SK-N-MC (cell line): ENCODE measurements at places on chromosomes 6 and 20.

GRCh38 chr6:7978736-7979135 lies 68.1 kb upstream of the TXNDC5 start:
- no peak for DNase-seq

GRCh38 chr6:117345292-117345610 lies 79.9 kb downstream of the VGLL2 start:
- no peak for DNase-seq

DNA sequence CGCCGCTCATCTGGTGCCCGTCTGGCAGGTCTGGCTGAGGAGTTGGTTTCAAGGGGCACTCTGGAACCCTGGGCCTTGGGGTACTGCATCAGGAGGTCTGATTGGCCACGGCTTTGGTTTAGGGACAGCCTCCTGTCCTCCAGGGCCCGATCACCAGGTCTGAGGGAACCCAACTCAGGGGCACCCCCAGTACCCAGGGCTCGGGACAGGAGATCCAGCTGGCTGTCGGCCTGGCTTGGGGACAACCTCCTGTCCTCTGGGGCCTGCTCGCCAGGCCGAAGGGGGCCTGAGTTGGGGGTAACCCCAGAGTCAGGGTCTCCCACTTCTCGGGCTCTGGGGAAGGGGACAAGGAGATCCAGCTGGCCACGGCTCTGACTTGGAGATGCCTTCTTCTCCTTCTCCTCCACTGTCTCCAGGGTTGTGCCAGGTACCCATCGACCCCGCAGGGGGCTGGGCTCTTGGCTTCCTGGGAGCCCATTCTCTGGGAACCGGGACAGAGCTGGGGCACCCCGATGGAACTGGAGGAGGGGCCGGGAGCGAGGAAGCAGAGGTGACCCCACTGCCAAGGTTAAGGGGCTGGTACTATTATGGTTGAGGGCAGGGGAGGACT lies 2.4 kb upstream of the EIF6 start:
- DNase-seq, result no peak

- no peak for DNase-seq
These were observed 82.5 kb downstream of the EDN3 start for GRCh38 chr20:59382907-59383306.

- DNase-seq, result no peak
These were observed 38.3 kb upstream of the PDYN start for GRCh38 chr20:2032168-2032567.

DNA sequence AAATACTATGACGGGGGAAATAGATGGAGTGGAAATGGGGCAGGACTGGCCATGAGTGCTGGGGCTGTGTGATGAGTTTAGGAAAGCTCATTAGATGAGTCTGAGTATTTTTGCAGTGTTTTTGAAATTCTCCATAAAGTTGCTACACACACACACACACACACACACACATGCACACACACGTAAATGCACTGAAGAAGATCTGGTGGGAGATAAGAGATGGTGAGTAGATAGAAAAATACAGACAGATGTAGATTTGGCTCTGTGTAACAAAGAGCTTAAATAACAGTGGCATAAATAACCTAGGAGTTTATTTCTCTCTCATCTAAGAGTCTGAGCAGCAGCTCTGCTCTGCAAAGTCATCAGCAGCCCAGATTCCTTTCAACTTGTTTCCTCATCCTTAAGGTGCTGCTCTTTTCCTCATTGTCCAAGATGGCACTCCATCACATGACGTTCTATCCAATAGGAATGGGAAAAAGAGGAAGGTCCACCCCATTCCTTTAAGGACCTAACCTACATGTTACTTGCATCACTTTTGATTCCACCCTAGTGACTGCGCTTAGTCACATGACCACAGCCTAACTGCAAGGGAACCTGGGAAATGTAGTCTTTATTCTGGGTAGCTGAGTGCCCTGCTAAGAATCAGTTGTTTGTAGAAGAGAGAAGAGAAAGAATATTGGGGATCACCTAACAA lies 76.4 kb downstream of the EYA2 start:
- no peak for DNase-seq

DNA sequence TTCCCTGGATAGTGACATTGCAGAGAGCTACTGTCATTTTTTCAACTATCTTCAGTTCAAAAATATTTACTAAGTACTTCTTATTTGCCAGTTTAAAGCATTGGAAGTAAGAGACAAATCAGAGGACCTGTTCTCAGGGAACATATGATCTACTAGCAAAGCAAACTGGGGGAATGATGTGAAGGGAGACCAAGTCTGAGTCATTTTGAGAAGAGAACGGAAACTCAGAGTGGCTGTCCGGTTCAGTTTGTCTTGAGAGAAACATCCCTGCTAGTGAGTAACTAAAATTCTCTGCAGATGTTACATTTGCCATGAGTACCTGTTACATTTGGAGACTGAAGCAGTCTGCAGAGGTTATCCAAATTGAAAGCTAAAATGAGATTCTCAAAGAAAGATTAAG lies 118.3 kb downstream of the KCNQ5 start:
- no peak for DNase-seq

- no peak for DNase-seq
These were observed 3.1 kb downstream of the LRP11 start for GRCh38 chr6:149860834-149861602.

GRCh38 chr6:20661721-20662120 lies 127.5 kb downstream of the CDKAL1 start:
- no peak for DNase-seq

DNA sequence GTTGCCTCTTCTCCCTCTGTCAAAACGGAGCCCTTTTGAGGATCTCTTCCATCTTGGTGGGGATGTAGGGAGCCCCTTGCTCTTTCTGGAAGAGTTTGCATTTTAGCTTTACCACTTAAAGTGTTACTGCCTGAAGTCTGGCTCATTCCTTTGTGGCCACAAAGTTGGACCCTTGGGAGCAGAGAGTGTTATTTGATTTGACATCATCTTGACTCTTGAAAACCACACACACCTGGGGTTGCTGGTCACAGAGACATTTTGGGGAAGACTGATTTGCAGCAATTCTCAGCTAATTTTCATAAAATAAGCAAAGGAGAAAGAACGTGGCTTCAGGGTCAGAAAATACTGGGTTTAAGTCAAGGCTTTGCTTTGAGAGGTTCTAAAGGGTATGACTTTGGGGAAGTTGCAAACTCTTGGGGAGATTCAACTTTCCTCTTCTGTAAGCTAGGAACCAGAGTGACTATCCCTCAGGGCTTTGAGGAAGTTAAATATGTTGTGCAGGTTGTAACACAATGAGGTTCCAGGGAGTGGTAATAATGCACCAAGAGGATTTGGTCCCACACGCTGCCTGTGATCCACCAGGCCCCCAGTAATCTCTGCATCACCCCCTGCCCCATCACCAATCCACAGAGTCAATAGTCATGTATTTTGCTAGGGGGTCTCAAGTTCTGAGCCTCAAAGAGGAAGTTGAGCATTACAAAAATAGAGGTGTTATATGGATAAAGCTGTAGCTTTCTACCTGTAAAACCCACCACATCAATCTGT lies 141.6 kb upstream of the SLC24A3 start:
- DNase-seq, result no peak
